ENCODE measurements at places on chromosomes 2 and 18.
A peak's percentile ranks its signal among the peaks of the same experiment; 100 is the strongest.

- no peak for DNase-seq
Observed at GRCh38 chr2:132936261-132936660, 266.3 kb upstream of the LYPD1 start.

DNA sequence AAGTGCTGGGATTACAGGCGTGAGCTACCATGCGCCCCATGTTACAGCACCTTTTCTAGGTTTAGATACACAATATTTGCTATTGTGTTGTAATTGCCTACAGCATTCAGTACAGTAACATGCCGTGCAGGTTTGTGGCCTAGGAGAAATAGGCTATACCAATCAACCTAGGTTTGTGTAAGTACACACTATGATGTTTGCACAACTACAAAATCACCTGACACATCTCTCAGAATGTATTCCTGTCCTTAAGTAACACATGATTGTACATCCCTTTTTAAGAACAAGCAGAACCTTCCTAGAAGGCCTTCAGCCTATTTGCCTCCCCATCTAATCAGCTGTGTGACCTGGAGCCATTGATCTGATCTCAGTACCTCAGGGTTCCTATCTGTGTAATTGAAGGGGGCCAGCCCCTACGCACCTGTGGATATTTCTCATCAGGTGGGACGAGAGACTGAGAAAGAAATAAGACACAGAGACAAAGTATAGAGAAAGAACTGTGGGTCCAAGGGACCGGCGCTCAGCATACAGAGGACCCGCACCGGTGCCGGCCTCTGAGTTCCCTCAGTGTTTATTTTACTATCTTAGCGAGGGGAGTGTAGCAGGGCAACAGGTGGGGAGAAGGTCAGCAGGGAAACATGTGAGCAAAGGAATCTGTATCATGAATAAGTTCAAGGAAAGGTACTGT, 18.7 kb upstream of the TMBIM1 start:
- no peak for DNase-seq

DNA sequence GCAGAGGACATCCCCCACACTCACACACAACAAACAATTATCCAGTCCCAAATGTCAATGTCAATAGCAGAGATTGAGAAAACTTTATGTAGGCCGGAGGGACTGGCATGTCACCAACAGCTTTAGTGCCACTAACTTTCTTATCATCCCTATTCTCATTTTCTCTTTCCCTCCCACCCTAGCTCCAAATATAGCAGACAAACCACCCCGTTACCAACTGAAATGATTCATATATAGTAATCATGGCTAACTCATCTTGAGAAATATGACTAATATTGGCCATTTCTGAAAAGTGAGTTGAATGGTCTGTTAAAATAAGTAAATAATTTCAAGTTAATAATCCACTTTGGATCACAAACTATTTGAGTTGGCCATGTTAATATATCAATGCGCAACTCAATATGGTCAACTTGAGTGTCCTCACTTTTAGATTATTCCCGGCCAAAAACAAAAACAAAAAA, 242.1 kb upstream of the RND3 start:
- DNase-seq: no peak

GRCh38 chr2:216694082-216694825, 1.1 kb downstream of the IGFBP5 start:
- peak; percentile 34 for DNase-seq

- no peak for DNase-seq
Observed at GRCh38 chr2:140247451-140248195, 1467.4 kb upstream of the NXPH2 start.

GRCh38 chr2:207502577-207503198, 27.1 kb upstream of the CREB1 start:
- DNase-seq: no peak
